ENCODE measurements at places on chromosomes 2 and 18. TPM values are rescaled to one million over a fixed set of nuclear protein-coding genes. Genes with fewer than 3 reads are reported as not detected.

Gene GCKR
- total RNA-seq: 0.30 TPM

Gene EMX1
- not detected for total RNA-seq

Gene RASGRP3
- 1.1 TPM for total RNA-seq

Gene TMEM247
- not detected for total RNA-seq

Gene PRKAG3
- total RNA-seq: not detected

Gene MEP1B
- 0.07 TPM for total RNA-seq

Gene PXDN
- total RNA-seq: 12.3 TPM

Gene TRPM8
- total RNA-seq: 0.42 TPM

Gene CROCC2
- not detected for total RNA-seq
